ENCODE measurements at places on chromosomes 5 and 9.

DNA sequence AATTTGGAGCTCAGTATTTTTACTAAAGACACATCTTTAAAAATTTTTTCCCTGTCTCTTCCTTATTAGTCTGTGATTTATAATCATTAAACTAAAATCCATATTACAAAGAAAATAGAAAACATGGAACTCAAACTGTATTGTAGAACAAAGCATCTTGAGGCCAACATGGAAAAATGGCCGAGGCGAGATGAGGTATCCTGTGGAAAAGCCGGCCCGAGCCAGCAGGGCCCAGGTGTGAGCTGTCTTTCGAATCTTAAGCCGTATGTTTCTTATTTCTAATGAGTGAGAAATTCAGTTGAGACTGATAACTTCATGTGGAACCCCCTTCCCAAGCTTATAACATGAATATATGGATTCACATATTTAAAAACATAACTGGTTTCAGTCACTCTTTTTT, 170.4 kb upstream of the OTULINL start:
- DNase-seq, result no peak

DNA sequence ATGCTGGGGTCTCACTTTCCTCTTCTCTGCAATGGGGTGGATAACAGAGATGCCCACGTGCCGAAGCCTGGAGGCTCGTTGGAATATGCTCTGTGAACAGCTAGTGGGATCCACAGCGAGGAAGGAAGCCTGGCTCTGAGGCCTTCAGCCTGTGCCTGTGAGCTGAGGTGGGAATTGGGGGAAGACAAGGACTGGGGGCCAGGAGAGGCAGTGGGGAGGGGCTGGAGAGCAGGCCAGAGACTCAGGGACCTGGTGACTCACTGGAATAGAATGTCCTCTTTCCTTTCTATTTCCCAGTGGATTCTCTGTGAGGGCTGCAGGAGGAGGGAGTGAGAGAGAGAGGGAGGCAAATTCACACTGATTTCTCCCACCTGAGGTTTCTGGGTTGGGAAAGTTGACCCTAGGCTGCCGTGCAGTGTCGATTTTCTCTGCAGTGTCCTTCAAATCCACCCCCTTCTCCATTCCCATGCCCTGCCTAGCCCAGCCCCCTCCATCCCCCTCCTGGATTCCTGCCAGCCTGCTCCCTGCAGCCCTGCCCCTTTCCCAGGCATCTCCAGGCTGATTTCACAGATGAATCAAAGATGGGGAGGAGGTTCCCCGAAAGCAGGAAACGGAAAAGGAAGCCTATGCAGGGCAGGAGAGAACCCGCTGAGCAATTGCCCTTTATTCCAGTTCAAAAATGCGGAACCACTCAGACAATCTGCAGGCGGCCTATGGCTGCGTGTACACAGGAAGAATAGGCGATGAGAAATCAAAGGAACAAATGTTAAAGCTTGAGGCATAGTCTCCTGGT, 1.4 kb upstream of the SPAAR start:
- DNase-seq, result peak; percentile 27

- no peak for DNase-seq
Observed at GRCh38 chr5:21452449-21452848, 1400.7 kb downstream of the CDH12 start.

DNA sequence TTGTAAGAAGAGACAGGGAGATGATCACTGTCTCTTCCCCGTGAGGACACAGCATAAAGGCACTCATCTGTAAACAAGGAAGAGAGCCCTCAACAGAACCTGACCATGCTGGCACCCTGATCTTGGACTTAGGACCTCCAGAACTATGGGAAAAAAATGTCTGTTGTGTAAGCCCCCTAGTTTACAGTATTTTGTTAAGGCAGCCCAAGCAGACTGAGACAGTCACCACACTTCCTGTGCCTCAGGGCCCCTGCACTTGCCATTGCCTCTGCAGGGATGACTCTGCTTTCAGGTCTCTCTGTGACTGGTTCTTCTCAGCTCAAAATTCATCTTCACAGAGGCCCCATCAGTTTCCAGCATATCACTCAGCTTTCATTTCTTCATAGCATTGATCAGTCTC, 372.1 kb downstream of the TLE1 start:
- no peak for DNase-seq

DNA sequence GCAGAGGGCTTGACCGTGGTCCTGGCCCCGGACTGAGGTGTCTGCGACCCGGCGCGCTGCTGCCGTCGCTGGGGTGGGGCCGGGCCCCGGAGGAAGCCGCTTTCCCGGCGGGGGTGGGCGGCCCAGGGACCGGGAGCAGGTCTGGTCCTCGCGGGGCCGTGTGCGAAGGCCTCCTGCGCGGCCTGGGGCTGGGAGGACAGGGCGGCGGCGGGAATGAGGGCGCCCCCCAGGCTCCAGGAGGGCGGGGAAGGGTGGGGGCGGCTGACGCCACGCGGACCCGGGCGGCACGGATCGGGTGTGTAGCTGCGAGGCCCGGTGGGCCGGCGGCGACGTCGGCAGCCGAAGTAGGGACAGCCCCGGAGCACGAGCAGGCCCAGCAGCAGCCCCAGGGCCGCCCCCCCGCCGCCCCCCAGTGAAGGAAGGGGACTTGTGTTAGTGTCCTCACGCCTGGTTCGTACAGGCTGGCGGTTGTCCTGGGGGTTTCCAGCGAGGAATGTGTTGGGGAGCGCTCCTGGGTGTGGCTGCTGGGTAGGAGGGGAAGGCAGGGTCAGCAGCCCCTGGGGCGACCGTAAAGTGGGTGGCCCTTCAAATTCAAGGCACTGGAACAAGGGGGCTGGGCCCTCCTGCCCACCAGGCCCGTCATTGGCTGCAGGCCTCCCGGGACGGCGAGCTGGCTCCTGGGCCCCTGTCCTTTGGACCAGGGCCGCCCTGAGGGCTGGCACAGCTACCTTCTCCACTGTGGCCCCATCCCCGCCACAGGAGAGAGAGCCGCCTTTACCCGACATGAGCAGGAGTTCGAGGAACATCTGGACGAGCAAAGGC, 597 bp upstream of the TMEM250 start:
- DNase-seq, result no peak

DNA sequence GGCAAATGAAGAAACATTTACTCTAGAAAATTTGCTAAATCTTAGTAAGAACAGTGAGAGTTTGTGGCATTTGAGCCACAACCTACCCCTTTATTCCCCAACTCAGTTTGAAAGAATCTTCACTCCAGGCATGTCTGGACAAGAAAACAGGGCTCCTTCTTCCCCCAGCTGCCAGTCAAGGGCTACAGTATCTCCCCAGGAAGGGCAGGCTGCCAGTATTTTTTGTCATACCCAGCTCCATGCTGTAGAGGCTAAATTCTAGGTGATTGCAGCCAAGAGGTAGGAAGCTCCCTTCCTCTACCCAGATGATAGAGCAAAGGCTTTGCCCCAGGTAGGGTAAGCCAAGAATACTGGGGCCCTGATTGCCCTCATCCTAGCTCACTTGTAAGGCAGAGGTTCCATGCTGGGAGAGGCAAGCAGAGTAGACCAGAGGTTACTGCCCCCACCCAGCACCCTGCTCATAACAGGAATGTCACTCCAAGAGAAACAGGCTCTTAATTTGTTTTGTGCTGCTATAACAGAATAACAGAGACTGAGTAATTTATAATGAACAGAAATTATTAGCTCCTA, 20.0 kb upstream of the GRPEL2 start:
- DNase-seq, result no peak

GRCh38 chr5:62886603-62887315, 308.1 kb downstream of the LRRC70 start:
- DNase-seq, result no peak

DNA sequence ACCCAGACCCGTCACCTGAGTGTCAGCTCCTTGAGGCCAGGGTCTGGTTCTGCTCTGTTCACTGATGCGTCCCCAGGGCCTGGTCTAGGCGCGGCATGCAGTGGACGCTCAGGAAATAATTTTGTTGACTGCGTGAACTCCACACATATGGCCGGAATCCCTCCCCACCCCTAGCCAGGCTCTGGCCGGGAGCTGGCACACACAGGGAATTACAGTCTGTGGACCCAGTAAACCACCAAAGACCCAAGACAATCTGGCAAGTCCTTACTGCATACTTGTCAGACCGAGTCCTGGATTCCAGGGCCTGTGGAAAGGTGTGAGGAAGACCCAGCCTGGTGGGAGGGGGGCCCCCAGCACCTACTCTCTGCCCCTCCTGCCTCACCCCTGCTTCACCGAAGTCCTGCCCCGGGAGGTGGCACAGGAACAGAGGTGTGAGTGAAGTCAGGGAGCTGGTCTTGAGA, 113.0 kb upstream of the IER5L start:
- no peak for DNase-seq

- DNase-seq, result no peak
Observed at GRCh38 chr5:61168951-61169350, 6.7 kb upstream of the SMIM15 start.

GRCh38 chr9:34332076-34332964, 3.0 kb downstream of the NUDT2 start:
- DNase-seq, result no peak

DNA sequence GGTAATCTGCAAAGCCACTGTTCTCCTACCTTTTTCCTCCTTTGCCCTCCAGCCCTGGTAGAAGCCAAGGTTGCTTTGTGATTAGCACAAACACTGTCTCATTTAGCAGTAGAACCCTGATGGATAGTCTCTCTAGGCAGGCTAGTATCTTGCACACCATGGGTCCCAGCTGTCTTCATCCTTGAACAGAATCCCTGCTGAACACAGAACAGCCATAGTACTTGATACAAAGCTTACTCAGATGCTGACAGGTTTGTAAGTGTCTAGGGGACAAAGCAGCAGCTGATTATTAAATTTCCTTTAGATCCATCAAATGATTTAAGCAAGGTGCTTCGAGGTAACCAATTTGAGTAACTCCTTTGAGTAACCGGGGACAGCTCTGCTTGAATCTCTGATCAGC, 163.7 kb upstream of the PPP1R2B start:
- DNase-seq, result no peak

- no peak for DNase-seq
Observed at GRCh38 chr5:143386725-143387124, 16.8 kb downstream of the NR3C1 start.

- DNase-seq, result no peak
Observed at GRCh38 chr5:169083394-169084018, 217.4 kb downstream of the SLIT3 start.

- no peak for DNase-seq
Observed at GRCh38 chr5:85813146-85813545, 804.6 kb upstream of the COX7C start.

DNA sequence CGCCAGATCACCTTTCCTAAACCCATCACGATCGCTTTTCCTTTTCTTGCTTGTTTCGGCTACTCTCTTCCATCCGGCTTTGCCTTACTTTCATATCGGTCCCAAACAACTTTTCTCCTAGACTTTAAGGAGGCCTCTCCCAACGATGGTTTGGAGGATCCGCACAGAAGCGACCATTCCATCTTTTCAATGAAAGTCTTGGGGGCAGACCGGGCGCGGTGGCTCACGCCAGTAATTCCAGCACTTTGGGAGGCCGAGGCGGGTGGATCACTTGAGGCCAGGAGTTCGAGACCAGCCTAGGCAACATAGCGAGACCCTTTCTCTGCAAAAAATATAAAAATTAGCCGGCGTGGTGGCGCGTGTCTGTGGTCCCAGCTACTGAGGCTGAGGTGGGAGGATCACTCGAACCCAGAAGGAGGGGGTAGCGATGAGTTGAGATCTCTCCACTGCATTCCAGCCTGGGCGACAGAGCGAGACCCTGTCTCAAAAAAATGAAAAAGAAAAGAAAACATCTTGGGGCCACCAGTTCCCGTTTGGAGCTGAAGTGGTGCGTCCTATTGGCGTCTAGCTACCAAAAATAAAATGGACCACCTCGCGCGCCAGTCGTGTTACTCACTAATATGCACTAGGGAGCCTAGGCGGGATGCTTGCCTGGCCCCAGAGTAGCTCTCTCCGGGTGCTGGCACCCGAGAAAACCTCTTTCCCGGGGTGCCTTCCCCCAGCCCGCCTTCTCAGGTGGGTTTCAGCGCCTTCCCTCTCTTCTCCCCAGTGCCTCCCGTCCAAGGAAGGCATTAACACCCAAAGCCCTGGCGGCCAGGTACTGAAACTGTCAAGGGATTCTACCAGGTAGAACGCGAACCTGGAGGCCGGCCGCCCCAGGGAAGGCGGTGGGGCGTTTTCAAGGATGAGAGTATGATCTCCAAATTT, 800 bp upstream of the AP3B1 start:
- DNase-seq, result peak; percentile 33

DNA sequence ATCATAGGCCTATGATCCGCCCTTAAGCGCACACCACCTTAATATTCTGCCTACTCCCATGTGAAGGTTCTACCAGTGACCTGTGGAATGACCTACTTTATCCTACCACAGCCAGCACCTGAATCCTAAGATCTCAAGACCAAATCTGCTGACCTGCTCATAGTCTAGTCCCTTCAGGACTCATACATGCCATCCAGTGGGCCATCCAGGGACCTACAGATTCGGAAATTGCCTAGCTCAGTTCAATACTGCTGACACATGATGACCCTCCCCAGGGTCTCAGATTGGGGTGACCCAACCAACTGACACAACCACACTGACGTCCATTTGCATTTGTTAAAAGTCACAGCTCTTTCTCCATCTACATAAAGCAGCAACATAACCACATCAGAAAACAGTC, 443.8 kb upstream of the ST8SIA4 start:
- no peak for DNase-seq

- no peak for DNase-seq
Observed at GRCh38 chr9:8278048-8278447, 478.5 kb upstream of the DMAC1 start.

GRCh38 chr5:61076626-61077025, 85.6 kb downstream of the SMIM15 start:
- DNase-seq, result no peak

GRCh38 chr5:10227379-10227778, 22.3 kb downstream of the ATPSCKMT start:
- DNase-seq, result no peak

DNA sequence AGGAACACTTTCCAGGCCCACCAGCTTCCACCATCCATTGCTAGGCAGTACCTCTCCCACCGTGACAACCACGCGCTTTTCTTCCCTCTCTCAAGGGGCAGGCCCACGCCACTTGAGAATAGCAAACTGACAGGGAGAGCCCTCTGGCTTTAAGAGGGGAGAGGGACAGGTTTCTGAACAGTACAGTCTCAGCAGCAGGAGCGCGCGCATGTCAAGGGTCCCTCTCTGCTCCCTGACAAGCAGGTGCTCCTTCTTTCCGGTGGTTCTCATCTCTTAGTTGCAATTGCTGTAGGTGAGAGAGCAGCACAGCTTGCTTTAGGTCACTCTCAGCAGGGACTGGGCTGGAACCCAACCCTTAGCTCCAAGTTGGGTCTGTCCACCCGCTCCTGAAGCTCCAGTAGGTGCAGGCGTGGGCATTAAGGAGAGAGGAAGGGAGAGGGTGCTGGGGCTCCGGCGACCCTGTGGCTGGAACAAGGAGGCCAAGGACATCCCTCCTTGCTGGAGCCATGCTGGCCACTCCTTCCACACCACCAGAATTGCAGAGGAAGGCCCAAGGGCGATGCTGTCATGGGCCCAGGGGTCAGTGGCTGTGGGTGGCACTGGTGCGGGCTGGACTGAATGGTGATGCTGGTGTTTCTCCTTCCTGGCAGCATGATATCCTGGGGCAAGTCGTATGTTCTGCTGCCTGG, 9.0 kb upstream of the PHF2 start:
- DNase-seq, result no peak

GRCh38 chr9:132446887-132447286, 36.9 kb downstream of the CFAP77 start:
- DNase-seq, result no peak

All from CD4-positive, alpha-beta T cell treated with Interleukin-15 for 1 hour (primary cell).